SK-N-SH (cell line): ENCODE measurements at places on chromosomes 3 and 15.
A peak's percentile ranks its signal among the peaks of the same experiment; 100 is the strongest.

DNA sequence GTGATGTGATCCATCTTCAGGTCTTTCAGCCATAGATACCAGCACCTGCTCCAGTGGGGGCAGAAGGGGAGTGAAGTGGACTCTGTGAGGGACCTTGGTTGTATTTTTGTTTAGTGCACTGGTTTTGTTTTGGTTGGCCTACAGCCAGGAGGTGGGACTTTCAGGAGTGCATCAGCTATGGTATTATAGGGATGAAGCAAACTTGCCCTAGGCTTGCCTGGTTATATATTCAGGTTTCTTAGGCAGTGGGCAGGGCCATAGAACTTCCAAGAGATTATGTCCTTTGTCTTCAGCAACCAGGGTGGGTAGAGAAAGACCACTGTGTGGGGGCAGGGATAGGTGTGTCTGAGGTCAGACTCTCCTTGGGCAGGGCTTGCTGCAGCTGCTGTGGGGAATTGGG is 337.3 kb upstream of the SGO1 start:
- DNase-seq: no peak

GRCh38 chr3:9934235-9934621 is 594 bp downstream of the CRELD1 start:
- peak; percentile 62 for DNase-seq

DNA sequence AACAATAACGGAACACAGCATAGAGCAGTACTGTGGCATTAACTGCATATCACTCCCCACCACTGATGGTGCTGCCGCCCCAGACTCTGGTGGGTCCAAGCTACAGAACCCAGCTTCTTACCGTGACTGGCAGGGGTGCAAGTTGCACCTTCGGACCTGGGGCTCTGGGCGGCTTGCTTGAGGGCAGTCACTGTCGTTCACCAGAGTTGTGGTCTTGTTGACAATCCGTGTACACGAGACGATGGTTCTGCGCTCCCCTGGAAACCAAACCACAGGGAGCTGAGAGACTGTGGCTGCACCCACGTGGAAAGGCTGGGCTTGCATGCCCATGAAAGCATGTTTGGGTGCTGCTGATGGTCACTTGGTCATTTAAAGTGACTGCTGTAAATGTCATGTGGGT is 293.0 kb downstream of the ADAMTS17 start:
- no peak for DNase-seq

- DNase-seq: no peak
These were observed 2.4 kb downstream of the CHCHD4 start for GRCh38 chr3:14122301-14122700.

DNA sequence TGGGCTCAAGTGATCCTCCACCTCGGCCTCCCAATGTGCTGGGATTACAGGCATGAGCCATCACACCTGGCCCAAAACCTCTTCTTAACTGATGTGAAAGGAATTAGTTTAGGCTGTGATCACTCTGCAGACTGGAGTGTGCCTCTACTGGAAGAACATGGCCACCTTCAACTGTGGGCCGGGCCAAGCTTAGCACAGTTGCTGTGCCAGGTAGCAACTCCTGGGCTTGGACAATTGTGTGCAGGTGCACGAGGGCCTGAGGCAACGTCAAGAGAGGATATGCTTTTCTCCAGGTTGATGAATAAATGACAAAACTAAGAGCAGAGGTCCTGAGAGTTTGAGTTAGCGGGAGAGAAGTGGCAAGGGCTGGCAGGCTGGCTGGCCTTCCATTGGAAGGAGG is 6.5 kb downstream of the FAH start:
- no peak for DNase-seq

GRCh38 chr3:12984023-12984823 is 89.0 kb downstream of the IQSEC1 start:
- DNase-seq: peak; percentile 80

- DNase-seq: no peak
These were observed 333.7 kb upstream of the CNTN6 start for GRCh38 chr3:759106-759505.

DNA sequence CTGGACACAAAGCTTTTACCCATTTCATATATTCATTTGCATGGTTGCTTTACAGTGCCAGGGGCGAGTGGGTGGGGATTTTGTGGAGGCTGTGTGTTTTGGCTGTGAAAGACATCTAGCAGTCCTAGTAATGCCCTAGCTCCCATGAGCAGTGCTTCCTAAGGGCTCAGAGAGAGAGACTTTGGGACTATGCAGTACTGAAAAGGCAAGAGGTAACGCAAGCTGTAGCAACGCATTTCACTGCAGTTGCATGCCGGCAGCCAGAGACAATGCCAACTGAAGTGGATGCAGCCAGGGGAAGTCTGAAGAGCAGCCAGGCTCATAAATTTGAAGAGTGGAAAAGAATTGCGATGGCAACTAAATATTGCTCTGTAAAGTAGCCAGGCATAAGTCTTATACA is 27.4 kb upstream of the ATP10A start:
- no peak for DNase-seq

DNA sequence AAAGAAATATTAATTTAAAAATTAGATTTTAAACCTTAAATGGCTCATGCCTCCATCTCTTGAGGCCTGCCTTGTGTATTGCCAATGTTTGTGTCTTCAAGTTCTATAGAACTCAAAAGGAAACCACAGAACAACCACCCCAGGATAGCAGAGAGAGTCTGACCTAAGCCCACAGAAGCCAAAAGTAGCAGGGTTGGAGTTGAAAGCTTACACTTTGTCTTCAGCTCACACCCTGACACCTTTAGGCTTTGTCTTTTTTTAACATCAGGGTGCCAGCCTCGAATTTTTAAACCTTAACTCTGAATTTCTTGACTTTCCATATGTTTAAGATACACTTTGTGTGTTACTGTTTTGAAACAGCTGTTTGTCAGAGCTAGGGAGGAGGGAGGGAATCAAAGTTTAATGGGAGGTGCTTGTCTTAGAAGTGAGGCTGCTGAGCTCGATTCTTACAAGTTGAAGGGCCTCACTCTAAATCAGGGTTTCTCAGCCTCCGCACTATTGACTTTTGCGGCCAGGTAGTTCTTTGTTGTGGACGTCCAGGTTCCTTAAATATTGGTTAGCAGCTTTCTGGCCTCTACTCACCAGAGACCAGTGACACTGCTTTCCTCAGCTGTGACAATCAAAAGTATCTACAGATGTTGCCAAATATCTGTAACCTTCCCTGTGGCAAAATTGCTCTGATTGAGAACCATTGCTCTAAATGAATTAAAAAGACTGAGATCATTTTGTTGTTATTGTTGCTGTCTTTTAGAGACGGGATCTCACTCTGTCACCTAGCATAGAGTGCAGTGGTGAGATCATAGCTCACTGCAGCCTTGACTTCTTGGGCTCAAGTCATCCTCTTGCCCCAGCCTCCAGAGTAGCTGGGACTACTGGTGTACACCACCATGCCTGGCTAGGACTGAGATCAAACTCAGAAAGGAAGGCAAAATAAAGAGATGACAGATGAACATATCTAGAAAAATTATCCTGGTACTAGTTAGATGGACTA is 139.2 kb upstream of the EOMES start:
- no peak for DNase-seq

- DNase-seq: no peak
These were observed 134.9 kb downstream of the EPHB1 start for GRCh38 chr3:134929976-134930375.

DNA sequence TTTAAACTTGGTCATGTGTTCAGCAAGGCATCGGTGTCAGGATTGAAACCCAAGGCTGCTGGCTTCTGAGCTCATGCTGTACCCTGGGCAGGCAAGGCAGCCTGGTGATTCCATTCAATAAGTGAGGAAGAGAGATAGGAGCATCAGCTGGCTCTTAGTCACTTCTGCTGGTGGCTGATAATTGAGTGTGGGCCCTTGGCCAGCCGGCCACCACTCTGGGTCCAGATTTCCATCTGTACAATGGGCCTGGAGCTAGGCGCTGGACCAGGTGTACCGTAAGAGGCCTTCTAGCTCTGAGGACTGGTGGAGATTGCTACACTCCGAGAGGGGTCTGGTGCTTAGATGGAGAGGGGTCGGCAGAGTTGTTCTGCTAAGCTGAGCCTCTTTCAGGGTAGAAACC is 4.3 kb downstream of the CD276 start:
- peak; percentile 42 for DNase-seq

DNA sequence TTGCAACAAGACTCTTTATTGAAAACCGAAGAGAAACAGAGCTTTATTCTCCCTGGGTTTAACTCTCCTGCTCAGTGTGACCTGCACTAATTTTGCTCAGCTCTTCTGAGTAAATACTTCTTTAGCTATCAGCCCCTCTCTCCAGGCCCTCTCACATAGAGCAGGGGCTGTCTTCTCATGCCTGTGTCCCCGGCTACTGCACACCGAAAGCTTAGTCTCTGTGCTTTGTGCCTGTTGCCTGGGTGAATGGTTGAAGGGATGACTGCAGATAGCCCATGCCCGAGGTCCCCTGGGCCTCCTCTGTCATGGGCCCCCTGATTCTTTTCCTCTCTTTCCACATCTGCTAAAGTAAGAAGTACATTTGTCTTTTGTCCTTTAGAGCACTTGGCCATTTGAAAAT is 195.9 kb downstream of the GABRG3 start:
- DNase-seq: no peak

DNA sequence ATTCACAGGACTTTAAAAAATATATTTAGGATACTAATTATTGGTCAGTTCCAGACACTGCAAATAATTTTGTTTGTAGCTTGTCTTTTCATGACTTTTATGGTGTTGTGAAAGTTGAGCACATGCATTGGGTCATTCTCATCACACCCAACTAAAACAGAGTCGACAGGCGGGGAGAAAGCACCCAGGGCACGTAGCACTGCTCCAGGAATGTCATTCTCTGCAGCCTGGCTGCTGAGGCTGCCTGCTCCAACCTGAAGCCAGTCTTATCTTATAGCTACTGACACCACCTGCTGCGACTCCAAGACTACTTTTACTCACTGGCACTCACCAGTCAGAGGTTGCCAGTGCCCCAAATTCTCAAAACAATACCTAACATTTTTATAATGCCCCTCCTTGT is 56.9 kb downstream of the ACAD9 start:
- DNase-seq: no peak

DNA sequence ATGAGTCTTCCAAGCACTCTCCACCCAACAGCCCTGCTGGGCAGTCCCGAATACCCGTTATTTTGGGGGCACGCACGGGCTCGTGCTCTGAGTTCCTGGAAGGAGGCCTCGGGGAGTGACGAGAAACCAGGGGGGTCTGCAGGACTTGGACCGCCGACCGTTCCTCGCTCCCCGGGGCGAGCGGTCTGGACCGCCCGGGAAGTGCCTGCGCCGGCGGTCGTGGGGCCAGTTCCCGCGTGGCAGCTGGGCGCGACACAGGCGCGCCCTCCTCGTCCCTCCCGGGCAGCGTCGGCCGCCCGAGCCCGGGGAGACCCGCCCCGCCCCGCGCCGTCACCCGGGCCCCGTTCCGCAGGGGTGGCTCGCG is 387 bp downstream of the GNB4 start:
- DNase-seq: no peak

GRCh38 chr3:123720638-123721037 is 135.8 kb upstream of the HACD2 start:
- no peak for DNase-seq

GRCh38 chr3:126870608-126871210 is 112.2 kb upstream of the PLXNA1 start:
- DNase-seq: no peak

DNA sequence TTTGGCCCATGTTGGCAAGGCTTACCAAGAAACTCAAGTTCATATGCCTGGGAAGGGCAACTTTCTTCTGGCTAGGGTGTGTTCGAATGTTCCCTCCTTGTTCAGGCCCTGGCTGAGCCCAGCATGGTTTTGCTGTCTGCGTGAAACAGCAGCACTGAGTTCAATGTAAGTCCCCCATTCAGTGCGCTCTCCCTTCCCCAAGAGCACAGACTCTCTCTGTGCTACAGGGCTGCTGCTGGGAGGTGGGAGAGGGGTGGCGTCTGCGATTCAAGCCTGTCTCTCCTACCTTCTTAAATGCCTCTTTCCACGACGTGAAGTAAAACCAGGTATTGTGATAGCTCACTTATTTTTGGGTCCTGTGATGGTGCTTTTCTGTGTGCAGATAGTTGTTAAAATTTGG is 289.3 kb upstream of the GOLIM4 start:
- no peak for DNase-seq

DNA sequence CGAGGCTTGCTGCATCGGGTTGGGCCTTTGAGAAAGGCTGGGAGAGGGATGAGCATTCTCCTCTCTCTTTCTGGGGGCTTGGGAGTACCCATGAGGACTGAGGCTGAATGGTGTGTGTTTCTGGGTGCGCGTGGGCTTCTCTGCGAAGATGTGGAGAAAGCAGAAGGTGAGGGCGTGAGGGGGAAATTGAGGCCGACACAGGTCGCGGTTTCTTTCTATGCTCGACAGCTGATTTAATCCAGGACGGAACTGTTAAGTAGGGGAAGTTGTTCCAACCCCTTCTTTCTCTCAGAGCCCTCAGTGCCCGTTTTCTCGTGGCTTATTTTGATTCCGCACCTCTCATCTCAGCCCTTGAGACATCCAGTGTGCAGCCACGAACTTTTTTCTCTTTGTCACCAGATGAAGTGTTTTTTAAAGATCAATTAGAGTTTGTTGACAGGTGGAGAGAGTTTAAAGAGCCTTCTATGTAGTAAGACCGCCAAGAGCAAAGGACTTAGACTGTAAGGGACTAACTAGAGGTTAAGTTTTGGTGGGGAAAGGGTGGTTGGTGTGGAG is 711 bp downstream of the STARD9 start:
- DNase-seq: no peak
